ENCODE measurements at places on chromosomes 7 and 10.

- DNase-seq, result no peak
Observed at GRCh38 chr10:133230387-133231195, 574 bp downstream of the UTF1 start.

DNA sequence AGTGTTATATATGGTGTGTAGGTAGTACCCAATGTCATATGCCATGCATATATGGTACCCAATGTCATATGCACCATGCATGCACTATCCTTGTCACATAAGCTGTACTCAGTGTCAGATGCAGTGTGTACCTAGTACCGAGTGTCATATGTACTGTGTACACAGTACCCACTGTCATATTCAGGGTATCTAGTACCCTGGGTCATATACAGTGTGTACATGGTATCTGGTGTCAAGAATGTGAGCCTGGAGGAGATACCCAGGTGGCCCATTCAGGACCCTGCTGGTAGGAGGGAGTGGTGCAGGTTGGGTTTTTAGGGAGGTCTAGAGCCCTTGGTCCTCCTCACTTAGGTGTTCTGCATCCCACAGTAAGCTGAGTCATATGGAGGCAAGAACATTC is 1.8 kb downstream of the ZMYND11 start:
- peak; percentile 53 for DNase-seq

- no peak for DNase-seq
Observed at GRCh38 chr7:4085937-4086691, 596.0 kb upstream of the FOXK1 start.

- no peak for DNase-seq
Observed at GRCh38 chr7:23593706-23594105, 3.5 kb upstream of the CCDC126 start.

- DNase-seq, result peak; percentile 70
Observed at GRCh38 chr7:150357270-150357669, 11.4 kb upstream of the REPIN1 start.

DNA sequence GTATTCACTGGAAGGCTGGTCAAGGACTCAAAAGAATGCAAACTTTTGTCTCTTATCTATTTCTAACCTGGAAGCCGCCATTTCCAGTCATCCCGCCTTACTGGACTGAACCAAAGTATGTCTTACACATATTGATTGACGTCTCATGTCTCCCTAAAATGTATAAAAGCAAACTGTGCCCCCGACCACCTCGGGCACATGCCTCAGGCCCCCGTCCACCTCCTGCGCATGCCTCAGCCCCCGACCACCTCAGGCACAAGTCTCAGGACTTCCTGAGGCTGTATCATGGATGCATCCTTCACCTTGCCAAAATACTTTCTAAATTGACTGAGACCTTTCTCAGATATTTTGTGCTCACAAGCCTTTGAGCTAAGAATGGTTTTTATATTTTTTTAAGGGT is 148.6 kb downstream of the PTPRN2 start:
- no peak for DNase-seq

GRCh38 chr10:94571081-94571480 is 25.5 kb downstream of the HELLS start:
- DNase-seq, result no peak

DNA sequence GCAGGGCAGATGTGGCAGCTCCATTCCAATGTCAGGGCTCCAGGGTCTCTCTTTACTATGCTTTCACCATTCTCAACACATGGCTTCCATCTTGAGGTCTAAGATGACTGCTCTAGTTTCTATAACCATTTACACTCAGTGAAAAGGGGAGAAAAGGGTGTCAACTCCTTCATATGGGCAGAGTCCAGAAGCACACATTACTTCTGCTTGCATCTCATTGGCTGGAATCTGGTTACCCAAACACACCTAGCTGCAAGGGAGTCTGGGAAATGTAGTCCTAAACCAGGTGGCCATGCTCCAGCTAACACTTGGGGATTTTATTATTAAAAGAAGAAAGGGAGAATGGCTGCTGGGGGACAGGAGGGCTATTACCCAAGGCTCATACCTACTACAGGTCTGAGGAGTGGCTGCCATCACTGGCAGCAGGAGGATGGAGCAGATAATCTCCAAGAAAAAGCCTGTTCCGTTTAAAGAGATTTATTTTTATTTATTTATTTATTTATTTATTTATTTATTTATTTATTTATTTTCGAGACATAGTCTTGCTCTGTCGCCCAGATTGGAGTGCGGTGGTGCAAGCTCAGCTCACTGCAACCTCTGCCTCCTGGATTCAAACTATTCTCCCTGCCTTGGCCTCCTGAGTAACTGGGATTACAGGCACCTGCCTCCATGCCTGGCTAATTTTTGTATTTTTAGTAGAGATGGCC is 29.1 kb upstream of the LBX1 start:
- DNase-seq, result no peak

- peak; percentile 36 for DNase-seq
Observed at GRCh38 chr10:80472234-80473095, 18.4 kb downstream of the TSPAN14 start.

- DNase-seq, result no peak
Observed at GRCh38 chr7:38773430-38773829, 135.6 kb downstream of the VPS41 start.

DNA sequence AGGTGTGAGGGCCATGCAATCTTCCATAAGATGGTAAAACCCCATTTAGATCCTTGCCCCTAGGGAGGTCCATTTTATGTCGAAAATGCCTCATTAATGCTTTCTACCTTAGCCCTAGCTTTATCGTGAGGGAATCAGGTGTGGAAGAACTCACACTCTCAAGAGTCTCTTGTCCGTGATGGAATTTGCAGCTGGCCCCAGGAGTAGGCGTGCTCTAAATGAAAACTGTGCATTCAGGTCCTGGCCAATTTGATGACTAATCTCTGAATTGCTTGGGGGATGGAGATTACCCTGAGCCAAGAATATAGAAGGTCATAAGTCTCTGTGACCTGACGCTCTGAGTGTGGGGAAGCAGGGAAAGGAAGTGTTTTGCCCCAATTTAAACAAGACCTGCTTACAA is 6.6 kb downstream of the C10orf90 start:
- no peak for DNase-seq

DNA sequence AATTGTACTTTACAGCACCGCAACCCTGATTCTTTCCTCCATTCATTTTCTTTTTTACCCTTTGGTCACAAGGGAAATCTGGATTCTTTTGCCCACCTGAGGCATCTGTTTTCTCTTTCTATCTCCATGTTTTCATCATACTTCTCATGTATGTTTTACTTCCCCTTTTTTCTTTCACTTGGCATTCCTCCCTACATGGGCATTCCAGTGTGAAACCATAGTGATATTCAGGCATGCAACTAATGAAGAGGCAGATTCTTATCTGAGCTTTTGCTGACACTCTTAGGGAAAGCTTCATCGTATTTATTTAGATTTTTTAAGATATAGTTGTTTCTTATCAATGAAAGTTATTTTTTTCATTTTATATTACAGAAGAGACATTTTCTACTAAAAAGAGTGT is 405.2 kb upstream of the TEX47 start:
- DNase-seq, result no peak

DNA sequence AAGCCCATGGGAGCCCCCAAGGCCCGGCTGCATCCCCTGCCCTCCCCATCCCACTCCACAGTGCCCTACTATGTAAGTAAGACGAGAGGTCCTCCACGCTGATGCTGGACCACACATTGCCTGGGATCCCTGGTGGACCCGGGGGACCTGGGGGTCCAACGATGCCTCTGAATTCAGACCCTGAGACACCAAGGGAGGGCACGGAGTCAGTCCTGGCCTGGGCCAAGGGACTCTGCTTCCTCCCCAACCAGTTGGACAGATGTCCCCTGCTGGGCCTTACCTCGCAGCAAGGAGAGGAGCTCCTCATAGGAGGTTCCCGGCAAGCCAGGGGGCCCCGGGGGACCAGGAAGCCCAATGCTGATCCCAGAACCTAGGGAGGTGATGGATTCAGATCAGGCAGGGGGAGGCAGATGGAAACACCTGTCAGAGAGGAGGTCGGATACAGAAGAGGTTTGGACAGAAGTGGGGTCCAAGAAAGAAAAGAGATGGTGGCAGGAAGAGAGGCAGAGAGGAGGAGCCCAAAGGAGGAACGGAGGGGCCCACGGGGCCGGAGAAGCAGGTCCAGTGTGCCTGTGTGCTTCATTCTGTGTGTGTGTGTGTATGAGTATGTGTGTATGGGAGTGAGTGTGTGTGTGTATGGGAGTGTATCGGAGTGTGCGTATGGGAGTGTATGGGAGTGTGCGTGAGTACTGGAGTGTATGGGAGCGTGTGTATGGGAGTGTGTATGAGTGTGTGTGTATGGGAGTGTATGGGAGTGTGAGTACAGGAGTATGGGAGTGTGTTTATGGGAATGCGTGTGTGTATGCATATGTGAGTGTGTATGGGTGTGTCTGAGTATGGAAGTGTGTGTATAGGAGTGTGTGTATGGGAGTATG is 50.2 kb downstream of the COL17A1 start:
- no peak for DNase-seq

DNA sequence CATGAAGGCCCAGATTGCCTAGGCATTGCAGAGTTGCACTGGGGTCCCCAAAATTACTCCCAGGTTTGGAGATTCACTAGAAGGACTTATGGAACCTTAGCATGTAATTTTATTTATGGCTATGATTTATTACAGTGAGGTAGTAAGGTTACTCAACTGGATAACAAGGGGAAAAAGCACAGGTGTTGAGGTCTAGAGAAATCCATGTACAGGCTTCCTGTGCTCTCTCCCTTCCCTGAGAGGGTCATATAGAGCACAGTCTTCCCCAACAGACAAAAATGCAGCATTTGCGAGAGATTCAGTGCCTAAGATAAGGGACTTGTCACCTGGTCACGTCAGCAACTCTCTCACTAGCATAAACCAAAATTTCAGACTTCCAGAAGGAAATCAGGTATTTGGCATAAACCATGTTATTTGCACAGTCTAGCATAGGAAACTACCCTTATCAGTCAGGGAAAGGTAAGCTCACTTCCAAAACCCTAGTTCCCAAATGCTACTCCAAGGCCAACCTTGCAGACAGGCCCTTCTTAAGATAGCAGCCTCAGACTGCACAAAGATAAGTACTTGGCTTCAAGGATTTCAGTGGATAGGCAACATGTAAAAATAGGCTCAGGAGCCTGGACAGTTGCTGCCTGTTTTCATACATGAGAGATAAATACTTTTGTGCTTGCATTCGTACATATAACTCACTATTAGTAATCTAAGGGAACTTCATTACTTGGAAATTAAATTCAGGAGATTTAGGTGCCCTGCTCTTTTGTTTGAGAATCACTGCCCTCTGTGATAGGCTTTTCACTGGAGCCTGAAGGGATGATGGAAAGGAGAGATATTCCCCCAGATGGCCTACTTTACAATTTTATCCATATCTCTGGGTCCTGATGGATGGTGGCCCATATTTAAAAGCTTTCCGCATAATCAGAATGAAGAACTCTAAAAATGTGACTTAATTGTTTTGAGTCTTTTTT is 378.4 kb upstream of the LRGUK start:
- DNase-seq, result no peak

- DNase-seq, result no peak
Observed at GRCh38 chr7:28793381-28794085, 164.6 kb downstream of the TRIL start.

GRCh38 chr10:21278491-21279216 is 246.8 kb downstream of the SKIDA1 start:
- peak; percentile 82 for DNase-seq

DNA sequence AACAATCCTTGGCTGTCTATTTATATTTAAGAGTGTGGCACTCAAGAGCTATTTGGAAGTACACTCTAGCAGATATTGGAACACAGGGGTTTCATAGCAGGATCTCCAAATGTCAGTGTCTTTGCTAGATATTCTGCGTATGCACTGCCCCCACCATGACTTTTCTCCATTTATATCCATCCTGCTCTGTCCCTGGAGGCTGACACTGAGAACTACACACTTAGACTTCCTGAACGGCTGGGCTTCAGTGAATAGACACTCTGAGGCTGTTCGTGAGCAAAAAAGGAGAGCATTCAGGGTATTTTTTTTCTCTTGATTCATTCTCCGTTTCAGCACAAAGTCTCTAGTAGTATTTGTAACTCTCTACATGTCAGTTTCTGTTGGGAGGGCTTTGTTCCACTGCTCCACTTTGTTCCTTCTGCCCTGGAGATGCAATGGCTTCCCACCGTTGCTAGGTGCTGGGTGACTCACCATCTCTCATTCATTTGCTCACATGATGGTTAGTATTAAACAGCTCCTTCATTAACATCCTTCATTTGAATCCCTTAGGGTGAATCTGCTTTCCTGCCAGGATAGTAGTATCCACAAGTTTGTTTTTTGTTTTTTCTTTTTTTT is 155.9 kb upstream of the SLC13A1 start:
- no peak for DNase-seq

DNA sequence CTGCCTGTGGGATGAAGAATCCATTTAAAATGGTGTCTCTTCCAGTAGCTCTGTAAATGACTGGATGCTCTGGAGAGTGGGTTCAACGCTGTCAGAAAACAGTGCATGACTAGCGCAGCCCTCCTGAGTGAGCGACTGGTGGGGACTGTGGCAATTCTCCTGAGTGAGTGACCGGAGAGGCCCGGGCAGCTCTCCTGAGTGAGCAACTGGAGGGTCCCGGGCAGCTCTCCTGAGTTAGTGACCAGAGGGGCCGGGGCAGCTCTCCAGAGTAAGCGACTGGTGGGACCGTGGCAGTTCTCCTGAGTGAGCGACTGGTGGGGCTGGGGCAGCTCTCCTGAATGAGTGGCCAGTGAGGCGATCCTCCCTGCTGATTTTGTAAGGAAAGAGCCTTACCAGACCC is 85.5 kb downstream of the WDR37 start:
- no peak for DNase-seq

- DNase-seq, result no peak
Observed at GRCh38 chr10:109912335-109913281, 10.7 kb downstream of the XPNPEP1 start.

DNA sequence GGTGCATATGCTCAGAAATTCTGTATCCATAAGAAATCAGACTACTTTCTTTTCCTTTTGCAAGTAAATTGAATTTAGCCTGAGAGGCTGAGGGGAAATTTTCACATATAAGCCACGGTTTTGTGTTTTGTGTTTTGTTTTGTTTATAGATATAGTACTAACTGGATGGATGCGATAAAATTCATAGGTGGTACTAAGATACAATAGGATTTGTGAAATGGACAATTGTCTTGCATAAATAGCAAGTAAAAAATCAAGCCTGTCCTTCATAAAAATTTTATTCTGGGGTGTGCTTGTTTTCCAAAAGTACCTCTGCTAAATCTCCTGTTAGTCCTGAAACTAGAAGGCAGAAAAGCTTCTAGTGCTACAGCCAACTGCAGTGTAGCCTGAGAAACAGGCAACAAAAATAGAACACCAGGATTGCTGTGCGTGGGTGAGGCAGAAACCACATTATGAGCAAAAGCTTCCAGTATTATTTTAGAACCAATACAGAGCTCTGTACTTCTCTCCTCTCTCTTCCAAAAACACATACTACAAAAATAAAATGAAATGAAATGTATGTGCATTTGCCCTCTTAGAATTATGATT is 634 bp upstream of the HDAC9 start:
- DNase-seq, result no peak

GRCh38 chr7:33101906-33102305 is 7.3 kb downstream of the RP9 start:
- no peak for DNase-seq

- DNase-seq, result no peak
Observed at GRCh38 chr7:155653803-155654202, 9.3 kb downstream of the RBM33 start.

GRCh38 chr7:37095122-37095521 is 353.5 kb downstream of the ELMO1 start:
- no peak for DNase-seq
